ENCODE measurements at places on chromosomes 12 and 14.

GRCh38 chr14:71240171-71240570 is 332.9 kb downstream of the PCNX1 start:
- DNase-seq: no peak

- DNase-seq: no peak
These were observed 265.5 kb downstream of the ATP23 start for GRCh38 chr12:58206876-58207275.

DNA sequence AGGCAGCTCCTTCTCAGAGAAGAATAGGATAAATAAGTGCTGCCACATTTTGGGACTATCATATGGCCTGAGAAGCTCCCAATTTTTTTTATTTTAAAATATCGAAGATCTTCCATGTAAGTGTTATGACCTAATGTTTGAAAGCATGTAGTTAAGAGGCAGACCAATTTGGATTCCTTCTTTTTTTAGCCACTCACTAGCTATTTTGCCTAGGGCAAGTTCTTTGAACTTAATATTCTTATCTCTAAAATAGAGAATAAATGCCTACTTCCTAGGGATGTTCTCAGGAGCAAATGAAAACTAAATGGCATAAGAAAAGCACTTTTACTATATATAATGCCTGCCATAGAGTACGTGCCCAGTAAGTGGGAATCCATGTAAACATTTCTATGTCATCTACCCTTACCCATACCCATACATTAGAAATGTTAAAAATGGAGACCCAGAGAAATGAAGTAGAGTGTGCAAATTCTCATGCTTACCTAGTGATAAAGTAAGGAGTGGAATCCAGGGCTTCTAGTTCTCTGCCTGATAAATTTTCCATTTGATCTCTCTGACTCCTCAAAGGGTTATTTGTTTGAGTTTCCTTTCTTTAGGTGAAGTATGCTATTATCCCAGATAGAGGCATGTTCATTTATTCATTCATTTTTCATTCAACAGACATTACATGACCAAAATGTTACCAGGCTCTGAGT is 148.3 kb downstream of the TGFB3 start:
- DNase-seq: no peak

- peak; percentile 89 for DNase-seq
These were observed at the start of gene GAS2L3 for GRCh38 chr12:100573292-100574186. GAS2L3 (plus strand) TSS chr12:100573684; CDS start chr12:100594905, 21,221 bp downstream.
